ENCODE measurements at places on chromosomes 2 and 18.
A peak's percentile ranks its signal among the peaks of the same experiment; 100 is the strongest.

DNA sequence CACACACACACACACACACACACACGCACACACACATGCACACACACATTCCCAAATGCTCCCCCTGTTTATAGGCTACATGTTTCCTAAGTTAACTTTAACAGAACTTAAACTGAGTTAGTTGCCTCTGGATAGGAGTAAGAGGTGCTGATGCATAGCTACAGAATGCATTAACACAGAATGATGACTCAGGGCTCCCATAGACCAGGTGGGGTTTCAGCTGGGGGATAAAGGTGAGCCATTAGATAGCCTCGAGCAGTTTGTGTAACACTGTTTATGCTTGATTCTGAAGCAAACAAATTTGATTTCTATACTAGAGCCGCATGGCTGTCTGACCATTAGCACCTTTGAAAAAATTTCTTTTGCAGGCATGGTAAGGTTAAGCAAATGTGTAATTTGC, 741.0 kb downstream of the PLCL1 start:
- DNase-seq: no peak

GRCh38 chr2:99672766-99673350, 183.0 kb upstream of the REV1 start:
- no peak for DNase-seq

GRCh38 chr2:191840921-191841320, 6.0 kb downstream of the CAVIN2 start:
- no peak for DNase-seq

GRCh38 chr2:241224018-241224850, 35.8 kb downstream of the ANO7 start:
- peak; percentile 24 for DNase-seq

DNA sequence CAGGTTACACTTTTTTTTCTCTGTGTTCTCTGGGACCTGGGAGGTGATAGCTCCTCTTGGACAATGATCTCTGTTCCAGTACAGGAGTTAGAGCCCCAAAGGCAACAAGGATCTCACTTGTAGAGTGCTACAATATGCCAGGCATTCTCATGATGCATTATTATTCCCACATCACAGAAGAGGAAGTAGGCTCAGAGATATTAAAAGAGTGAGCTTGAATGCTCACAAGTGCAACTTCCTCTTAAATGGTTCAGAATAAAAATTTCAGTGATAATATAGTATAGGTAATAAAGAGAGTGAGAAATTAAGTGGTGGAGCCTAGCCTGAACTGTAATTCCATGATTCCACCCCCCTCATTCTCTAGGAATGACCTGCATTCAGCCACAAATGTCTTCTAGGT, 21.4 kb downstream of the POLE4 start:
- DNase-seq: no peak

- DNase-seq: no peak
Measured at GRCh38 chr18:11147962-11148679, 1.2 kb downstream of the PIEZO2 start.

GRCh38 chr2:236606023-236606422, 36.4 kb downstream of the ACKR3 start:
- no peak for DNase-seq

GRCh38 chr2:60891180-60891579, 9.8 kb downstream of the REL start:
- DNase-seq: no peak

- no peak for DNase-seq
Measured at GRCh38 chr2:60303680-60304079, 249.8 kb downstream of the BCL11A start.

- DNase-seq: no peak
Measured at GRCh38 chr2:64581777-64582539, 57.8 kb downstream of the AFTPH start.

DNA sequence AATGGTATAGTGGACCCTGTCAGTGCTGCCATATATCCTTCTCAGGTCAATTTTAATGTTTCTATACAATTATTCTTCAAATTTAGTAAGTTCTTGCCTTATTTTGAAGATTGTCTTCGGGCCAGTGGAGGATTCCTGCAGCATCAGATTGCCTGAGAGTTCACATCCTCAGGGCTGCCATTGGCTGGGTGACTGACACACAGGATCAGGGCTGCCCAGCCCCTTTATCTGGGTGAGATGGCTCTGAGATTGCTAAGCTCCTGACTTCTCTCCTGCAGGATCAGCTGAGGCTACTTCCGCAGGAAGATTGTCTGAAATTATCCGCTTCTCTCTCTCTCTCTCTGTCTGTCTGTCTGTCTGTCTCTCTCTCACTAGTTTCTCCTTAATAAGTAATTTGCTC, 567.4 kb downstream of the TSN start:
- no peak for DNase-seq

- DNase-seq: no peak
Measured at GRCh38 chr2:11711751-11712150, 34.7 kb upstream of the LPIN1 start.

- DNase-seq: no peak
Measured at GRCh38 chr18:62631173-62631572, 84.2 kb upstream of the PHLPP1 start.

DNA sequence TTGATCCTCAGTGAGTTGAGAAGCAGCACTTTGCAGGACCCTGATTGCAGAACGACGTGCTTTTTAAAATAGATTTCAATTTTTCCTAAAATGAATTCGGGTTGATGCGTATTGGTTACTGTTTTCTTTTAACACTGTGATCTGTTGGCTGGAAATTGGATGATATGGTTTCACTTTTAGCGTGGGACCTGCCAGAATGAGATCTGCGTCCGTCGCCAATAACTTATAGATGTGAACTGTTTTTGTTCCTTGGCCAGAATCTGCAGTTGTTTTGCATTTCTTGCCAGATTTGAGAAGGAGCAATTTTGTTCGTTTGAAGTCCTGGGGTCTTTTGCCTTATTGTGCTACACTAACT, 703 bp downstream of the UGGT1 start:
- DNase-seq: peak; percentile 12

- DNase-seq: no peak
Measured at GRCh38 chr2:64537991-64538390, 13.9 kb downstream of the AFTPH start.

GRCh38 chr18:10997885-10998284, 151.5 kb downstream of the PIEZO2 start:
- DNase-seq: no peak

DNA sequence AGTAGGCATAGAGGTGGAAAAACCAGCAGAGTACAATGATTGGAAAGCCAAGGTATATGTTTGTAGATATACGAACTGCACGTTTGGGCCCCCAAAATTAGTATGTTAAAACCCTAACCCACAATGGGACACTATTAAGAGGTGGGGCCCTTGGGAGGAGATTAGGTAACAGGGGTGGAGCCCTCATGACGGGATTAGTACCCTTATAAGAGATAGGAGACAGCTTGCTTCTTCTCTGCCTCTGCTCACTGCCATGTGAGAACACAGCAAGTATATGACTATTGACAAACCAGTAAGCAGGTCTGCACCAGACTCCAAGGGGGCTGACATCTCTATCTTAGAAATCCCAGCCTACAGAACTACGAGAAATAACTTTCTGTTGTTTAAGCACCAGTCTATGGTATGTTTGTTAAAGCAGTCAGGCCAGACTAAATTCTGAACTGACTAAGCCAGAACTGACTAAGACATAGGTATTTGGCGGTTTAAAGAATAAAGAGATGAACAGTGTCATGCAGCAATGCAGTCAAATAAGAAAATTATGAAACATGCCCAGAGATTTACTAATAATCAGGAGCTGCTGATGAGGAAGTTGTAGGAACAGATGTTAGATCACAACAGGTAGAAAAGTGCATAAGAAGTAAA, 182.9 kb downstream of the DYM start:
- DNase-seq: no peak

DNA sequence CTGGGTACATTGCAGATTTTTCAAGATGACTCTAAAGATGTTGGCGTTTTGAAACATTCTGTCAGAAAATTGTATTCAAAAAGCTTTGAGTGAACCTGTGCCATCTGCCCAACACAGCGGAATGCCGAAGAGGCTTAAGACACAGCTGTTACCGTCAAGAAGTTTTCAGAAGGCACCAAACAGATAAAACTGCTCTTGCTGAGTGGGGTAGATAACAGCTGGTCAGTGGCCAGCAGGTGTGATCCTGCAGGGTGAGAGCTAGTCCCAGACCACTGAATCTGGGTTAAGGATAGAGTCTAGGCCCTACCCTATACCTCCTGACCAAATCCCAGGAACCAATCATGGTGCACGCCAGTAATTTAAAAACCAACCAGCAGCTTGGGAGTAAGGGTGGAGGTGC, 60.5 kb upstream of the B3GNT7 start:
- no peak for DNase-seq

DNA sequence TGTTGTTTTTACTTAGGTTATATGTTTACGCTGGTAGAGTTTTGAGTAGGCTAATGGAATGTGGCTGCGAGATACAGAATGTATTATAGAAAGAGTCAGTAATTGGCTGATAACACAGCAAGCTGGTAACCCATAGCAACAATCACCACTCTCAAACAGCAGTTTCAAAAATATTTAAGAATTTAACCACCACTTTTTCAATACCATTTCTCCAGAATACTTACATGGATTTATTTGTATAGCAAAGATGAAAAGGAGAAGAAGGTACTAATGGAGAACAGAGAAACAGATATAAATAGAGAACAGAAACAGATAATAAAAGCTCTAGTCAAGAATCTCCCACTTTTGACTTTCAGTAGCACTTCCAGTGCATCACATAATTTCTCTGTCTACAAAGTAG, 188.3 kb upstream of the SLC39A10 start:
- DNase-seq: no peak

- no peak for DNase-seq
Measured at GRCh38 chr2:68911246-68911645, 40.0 kb upstream of the BMP10 start.

GRCh38 chr2:238027058-238027457, 33.7 kb upstream of the SCLY start:
- DNase-seq: no peak

GRCh38 chr2:200602584-200602983, 16.8 kb downstream of the AOX1 start:
- DNase-seq: no peak

DNA sequence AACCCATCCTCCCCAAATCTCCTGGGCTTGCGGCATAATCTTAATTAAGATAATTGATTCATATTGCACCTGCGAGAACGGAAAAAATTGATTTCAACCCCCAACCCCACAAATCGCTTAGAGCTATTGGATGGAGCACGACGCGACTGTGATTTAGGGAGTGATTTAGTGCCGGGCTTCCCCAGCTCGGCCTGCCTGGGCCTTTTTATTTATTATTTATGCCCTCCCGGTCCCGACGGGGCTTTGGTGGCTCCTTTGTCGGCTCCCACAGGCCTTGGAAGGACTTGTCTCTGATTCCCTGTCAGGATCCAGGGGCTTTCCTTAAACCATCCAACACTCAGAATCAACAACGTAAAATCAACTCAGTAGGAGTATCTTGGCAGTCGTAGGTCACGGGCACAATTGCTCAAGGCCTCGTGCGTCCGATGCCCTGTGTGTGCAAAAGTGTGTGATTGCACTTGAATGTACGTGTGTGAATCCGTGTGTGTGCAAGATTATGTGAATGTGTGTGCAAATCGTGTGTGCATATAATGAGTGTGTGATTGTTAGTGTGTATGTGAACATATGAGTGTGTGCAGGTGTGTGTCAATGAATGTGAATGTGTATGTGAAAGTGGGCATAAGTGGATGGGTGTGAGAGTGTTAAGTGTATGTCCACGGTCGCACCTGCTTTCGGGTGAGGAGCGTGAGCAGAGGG, 4.3 kb upstream of the NEUROD1 start:
- no peak for DNase-seq

DNA sequence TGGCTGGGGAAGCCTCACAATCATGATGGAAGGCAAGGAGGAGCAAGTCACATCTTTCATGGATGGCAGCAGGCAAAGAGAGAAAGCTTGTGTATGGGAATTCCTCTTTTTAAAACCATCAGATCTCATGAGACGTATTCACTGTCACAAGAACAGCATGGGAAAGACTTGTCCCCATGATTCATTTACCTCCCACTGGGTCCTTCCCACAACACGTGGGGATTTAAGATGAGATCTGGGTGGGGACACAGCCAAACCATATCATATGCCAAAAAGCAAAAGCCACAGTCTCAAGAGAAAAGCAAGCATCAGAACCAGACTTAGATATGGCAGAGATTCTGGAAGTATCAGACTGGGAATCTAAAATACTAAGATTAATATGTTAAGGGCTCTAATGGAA, 30.0 kb upstream of the SCRN3 start:
- no peak for DNase-seq

DNA sequence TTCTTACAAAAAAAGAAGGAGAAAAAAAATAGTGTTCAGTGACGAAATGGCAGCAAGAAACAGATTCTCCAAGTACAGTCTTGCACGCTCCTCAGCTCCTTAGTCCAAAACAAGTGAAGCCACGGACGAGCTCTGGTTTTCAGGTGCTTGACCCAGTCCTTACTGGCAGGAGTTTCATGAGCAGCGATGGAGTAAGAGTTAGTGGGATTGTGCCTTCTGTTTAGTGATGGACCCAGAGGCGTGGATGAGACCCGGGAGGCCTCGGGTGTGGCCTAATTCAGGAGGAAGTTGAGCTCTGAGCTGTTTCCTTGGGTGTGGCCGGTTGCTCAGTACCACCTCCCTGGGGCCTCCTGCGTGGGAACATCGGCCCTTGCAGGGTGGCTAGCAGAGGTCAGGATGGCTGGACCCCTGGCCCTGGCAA, 52.0 kb downstream of the KIF5C start:
- DNase-seq: no peak

- DNase-seq: no peak
Measured at GRCh38 chr2:224870341-224870740, 154.2 kb upstream of the CCDC195 start.

- no peak for DNase-seq
Measured at GRCh38 chr2:145561152-145561551, 1041.2 kb upstream of the ZEB2 start.

DNA sequence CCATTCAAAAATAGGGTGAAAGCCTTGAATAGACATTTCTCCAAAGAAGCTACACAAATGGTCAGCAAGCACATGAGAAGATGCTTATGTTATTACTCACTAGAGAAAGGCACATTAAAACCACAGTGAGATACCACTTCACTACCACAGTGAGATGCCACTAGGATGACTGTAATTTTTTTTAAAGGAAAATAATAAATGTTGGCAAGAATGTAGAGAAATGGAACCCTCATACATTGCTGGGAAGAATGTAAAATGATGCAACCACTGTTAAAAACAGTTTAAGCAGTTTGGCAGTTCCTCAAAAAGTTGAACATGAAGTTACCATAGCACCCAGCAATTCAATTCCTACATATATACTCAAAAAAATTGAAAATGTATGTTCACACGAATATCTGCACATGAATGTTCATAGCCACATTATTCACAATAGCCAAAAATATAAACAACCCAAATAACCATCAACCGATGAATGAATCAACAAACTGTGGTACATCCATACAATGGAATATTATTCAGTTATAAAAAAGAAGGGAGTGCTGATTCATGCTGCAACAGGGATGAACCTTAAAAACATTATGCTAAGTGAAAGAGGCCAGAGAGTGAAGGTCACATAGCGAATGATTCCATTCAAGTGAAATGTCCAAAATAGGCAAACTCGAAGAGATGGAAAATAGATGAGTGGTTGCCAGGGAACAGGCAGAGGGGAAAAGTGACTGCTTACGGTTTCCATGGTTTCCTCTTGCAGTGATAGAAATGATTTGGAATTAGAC, 156.2 kb upstream of the NDUFV2 start:
- peak; percentile 96 for DNase-seq
